ENCODE measurements at places on chromosomes 1 and 21.

- DNase-seq, result no peak
Measured at GRCh38 chr1:91846007-91846638, 39.8 kb downstream of the TGFBR3 start.

- peak; percentile 43 for DNase-seq
Measured at GRCh38 chr1:115648717-115649691, 7.2 kb downstream of the VANGL1 start.

GRCh38 chr1:154729031-154729442 is 121.1 kb upstream of the ADAR start:
- DNase-seq, result no peak

GRCh38 chr1:107954719-107955415 is 10.1 kb downstream of the VAV3 start:
- DNase-seq, result no peak

DNA sequence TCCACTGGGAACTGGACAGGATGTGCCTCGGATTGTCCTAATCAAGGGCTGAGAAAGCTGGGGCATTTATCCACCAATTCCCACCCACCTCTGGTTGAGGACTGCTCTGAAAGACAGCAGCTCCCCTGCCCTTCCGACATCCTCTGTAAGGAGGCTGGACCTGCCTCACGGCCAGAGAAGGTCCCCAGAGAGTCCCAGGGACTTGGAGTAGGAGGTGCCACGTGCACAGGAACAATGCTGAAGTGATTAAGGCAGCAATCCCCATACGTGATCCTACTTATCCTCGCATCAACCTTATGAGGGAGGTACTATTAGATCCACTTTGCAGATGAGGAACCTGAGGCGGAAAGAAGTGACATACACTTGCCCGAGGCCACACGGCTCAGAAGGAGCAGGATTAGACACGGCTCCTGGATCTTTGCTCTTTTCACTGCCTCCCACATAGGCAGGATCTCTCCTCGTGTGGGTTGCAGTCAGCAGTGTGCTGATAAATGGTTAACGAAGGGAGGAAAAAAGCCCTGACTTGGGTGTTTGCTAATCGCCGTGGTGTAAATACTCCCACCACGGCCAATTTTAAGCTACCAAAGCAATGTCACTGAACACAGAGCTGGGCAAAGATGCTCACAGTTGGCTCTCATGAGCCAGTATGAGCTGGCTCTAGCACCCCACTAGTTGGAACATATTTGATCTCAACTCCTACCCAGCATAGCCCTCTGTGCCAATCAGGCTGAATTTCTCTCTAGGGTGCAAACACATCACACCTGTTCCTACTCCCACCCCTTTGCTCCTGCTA is 18.6 kb upstream of the LDLRAP1 start:
- DNase-seq, result no peak

- DNase-seq, result no peak
Measured at GRCh38 chr1:211336161-211336560, 9.5 kb downstream of the TRAF5 start.

DNA sequence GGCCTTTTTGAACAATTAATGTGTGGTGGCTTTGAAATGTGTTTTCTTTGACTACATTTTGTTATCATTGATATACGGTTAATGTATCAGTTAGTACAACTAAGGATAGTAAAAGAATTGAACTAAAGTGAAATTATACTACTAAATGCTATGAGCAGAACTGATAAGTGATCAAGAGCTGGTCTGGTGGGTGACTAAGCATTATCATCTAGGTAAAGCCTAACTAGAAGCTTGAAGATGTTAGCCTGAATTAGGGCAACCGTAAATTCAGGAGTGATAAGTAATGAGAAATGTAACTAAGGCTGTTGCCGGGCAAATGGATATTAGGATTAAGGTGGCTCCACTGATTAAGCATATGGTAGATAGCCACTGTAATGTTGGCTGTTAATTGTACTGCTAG is 16.0 kb upstream of the GCLM start:
- DNase-seq, result no peak

DNA sequence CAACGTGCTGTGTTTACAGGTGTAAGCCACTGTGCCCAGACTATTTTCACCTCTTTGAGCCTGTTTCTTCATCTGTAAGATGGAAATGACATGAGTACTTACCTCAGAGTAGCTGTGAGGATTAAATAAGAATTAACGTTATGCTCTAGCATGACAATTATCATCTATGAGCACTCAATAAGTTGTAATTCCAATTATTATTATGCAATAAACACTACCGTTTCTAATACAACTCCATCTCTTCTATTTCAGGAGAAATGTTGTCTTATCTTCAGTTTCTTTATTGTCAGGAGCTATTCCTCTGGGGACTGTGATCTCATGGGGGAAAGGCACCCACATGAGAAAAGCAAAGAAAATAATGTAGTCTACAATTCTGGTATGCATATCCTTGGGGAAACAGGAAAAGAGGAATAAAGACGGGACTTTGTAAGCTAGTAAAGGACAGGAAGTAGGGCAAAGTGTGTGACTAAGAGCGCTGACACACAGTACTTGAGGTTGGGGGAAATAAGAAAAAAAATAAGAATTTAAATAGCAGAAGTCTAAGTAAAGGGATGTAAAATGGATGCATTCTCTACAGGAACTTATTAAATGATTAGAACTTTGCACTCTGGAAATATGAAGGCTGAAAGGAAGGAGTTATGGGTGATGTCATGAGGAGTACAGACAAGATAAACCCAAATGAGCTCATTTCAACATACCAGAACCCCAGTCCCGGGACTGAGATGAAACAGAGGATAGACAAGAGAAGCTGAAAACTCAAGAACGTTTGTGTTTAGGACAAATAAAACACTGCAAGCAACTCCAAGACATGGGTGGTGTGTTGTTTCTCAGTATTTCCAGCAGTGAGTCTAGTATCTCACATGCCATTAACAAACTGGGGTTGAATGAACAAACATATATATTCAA is 9.8 kb downstream of the PHC2 start:
- DNase-seq, result no peak

- DNase-seq, result no peak
Measured at GRCh38 chr1:222788402-222789156, 26.3 kb upstream of the DISP1 start.

DNA sequence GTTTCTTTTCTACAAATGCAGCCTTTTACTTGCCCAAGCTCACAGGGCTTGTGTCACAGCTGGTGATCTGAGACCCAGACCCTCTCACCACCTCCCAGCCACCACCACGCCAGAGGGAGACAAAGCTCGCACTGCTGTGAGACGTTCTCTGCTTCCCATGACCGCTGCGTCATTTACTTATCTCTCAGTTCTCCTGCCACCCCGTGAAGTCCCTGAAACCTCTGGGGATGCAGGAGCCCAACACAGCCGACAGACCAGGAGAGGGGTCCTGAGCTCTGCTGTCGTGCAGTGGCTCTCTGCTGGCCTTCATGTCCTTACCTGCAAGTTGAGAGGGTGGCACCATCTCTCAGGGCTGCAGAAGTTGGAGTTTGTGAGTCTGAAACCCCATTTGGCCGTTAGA is 77.7 kb downstream of the SLC16A1 start:
- DNase-seq, result no peak

DNA sequence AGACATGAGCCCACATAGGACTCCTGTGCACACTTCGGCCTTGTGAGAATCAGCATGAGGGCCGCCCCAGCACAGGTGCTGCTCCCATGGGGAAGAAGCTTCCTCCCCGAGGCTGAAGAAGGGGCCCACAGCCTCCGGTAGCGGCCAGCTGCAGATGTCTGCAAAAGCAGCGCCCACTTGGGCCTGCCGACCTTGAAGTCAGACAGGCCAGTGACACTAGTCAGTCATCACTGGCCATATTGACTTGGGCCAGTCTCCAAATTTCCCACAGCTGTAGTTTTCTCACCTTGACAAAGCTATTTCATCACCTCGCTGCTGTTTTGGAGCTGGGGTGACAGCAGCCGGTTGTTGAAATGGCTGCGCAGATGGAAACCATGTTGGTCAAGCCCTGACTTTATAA is 83.0 kb downstream of the RIPK4 start:
- no peak for DNase-seq

GRCh38 chr1:200153277-200154055 is 126.0 kb downstream of the NR5A2 start:
- peak; percentile 52 for DNase-seq

- DNase-seq, result no peak
Measured at GRCh38 chr1:19749685-19750084, 50.0 kb downstream of the TMCO4 start.

DNA sequence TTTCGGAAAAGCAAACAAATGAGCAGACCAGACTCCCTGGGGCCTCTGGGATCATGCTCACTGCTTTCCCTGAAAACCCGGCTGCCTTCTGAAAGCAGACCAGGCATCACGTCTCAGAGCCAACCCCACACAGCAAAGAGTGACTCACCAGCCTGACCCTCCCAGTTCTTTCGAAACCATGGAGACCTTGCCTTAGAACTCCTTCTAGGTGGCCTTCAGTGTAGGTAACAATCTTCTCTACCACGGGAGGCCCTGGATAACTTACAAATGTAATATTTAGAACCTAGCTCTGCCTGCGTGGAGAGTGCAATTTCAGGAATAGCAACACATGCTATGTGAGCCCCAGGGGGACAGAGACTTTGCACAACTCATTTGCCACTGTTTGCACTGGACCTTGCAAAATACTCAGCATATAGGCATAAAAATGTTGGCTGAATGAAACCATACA is 105.2 kb downstream of the SUSD4 start:
- no peak for DNase-seq

- DNase-seq, result no peak
Measured at GRCh38 chr21:33931799-33932390, 16.3 kb upstream of the ATP5PO start.

DNA sequence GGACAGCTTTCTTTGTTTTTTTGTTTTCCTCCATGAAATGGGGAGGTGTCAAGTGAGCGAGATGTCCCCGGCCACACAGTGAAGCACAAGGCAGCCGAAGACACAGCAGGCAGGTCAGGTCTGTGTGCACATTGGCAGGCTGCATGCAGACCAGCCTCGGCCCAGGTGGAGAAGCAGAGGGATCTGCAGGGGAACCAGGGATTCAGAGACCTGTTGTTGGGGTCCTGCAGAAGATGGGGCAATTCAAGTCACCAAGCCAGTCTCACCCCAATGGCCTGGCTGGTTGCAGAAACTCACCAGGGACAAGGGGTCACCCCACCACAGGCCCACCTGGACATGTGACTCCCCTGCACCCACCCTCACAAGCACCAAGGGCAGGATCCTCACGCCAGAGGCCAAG is 4.0 kb upstream of the ABCG1 start:
- DNase-seq, result no peak

DNA sequence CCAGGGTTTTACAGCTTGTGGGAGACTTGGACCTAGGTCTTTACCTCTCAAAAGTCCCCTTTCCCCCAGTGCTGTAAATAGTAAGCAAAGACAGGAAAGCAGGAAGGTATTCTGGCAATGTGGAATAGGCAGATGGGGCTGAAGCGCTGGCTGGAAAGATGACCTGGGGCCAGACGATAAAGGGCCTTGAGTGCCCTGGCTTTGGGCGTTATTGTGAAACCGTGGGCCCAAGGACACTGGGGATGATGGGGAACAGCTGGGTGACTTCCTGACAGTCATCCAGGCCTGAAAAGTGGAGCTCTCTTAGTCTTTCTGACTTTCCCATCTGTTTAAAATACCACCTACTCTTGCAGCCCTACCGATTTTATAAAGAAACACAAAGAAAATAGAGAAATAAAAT is 16.3 kb downstream of the URB2 start:
- no peak for DNase-seq

DNA sequence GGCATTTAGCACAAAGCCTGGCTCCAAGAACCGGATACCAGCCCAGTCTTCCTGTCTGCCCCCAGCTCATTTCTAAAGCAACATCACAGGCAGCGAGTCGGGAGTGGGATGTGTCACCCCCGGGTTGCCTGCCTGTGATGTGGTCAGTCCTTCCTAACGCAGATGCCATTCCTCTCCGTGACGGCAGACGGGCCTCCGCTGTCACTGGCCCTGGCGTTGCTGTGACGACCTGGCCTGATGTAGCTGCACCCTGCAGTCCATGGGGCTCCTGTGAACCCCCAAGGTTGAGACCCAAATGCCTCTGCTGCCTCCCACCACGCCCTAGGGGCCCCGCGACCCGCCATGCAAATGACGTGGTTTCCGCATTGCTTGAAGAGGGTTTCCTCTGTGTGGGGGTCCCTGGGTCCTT is 12.3 kb downstream of the TNFRSF1B start:
- DNase-seq, result peak; percentile 89

- DNase-seq, result no peak
Measured at GRCh38 chr1:17709981-17710380, 45.2 kb upstream of the ACTL8 start.

DNA sequence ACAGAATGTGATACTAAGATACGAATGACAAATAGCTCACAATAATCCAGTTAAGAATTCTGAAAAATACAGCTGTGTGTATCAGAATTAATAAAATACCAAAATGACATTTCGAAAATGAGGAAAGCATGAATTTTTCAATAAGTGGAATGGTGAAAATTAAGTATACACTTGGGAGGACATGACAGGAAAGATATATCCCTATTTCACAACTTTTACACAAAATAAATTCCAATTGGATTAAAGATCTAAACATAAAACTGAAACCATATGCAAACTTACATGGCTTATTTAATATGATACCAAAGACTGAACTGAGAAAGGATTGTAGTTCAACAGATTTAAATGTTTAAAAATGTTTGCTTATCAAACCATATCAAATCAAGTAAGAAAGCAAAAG is 510.4 kb upstream of the ADAMTS5 start:
- no peak for DNase-seq

- DNase-seq, result no peak
Measured at GRCh38 chr1:162687870-162688269, 55.6 kb downstream of the DDR2 start.

GRCh38 chr1:107997866-107998265 is 32.9 kb upstream of the VAV3 start:
- DNase-seq, result no peak

DNA sequence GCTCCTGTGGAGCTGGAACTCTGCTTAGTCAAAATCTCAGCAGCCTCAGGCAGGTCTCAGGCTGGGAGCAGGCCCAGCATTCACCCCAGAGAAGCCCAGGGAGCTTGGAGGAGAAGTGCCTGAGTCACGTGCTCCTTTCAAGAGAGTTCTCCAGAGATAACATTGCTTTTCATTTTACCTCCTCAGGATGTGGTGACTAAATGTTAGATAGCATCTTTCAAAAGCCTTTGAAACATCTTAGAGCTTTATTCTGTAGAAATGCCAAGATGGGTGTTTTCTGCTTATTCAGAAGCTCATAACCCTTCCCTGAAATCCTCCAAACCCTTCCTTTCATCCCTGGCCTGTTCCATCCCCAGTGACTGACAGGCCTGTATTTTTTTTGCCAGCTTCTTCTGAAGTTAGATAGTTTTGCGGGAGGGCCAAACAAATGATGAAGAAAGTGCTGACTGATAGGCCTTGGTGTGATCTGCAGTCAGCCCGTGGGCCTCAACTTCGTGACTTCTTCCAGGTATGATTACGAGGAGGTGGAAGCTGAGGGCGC is 58.0 kb downstream of the PGM1 start:
- DNase-seq, result peak; percentile 53

- DNase-seq, result no peak
Measured at GRCh38 chr1:94798462-94798861, 21.7 kb upstream of the SLC44A3 start.

GRCh38 chr1:192351550-192351949 is 34.8 kb downstream of the RGS21 start:
- no peak for DNase-seq
